Urothelium cell line (cell line): ENCODE measurements at places on chromosomes 6 and 20.
A peak's percentile ranks its signal among the peaks of the same experiment; 100 is the strongest.

- DNase-seq: peak; percentile 1
Observed at GRCh38 chr6:116011520-116011919, 49.2 kb downstream of the FRK start.

DNA sequence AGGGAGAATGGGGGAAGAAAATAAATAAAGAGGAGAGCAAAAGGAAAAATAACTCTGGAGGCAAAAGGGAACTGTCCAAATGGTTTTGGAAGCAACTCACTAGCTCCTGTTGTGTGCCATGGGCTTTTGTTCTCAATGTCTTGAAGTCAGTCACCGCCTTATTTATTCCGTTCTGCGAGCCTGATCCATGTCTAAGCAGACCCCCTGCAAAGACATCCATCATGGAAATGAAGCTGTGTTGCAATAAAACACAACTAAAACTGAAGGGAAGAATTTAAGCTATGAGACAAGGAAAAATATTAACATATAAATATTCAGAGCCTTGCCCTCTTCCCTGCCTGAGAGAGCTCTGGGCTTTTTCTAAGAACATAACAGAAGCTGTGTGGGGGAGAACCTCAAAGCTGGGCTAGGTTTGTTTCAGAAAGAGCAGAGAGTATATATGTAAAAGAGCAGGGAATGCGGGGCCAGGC lies 373.2 kb upstream of the CNR1 start:
- no peak for DNase-seq

- no peak for DNase-seq
Observed at GRCh38 chr6:144753023-144753705, 468.0 kb downstream of the UTRN start.

DNA sequence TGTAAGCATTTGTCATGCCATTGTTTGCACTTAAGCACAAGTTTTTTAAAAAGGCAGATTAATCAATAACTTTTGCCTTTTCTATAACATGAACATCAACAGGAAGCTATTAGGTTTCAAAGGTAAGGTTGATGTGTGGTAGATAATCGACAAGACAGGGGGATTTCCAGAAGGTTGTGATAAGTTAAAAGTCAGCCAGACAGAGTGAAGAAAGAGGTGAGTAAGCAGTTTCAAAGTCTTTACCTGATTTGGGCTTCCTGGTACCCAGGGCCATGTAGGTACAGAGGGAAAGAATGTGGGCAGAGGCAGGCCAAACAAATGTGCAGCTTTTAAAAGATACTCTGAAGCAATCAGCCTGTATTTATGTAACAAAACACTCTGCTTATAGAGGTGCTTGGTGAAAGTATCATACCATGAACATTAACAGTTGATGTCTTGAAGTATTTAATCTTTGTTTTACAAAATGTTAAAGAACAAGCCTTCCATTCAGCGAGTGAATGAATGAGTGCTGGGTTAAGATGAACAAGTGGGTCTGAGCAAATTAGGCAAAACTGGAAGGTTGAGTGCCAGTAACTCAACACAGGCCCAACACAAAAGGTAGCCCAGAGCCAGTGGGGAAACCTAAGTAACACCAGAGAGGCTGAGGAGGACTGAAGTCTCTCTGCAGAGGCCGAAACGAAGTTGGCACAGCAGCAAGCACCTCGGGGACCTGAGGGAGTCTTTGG lies 60.2 kb downstream of the LRRC1 start:
- DNase-seq: no peak

DNA sequence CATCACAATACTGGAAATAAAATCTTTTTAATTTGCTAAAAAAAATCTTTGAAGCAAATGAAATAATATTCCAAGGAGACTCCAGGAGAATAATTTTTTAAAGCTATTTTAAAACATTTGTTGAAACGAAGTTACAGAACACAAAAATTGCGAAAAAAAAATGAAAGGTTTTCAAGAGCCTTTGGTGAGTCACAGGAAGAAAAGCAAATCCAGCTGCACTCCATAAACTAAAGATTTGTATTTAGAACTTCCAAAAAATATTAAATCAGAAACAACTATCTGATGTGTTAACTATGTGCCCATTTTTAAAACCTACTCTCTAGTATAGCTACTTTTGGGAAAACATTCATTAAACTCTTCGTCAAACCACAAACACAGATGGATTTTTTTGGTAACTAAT lies 23.6 kb downstream of the PDSS2 start:
- DNase-seq: no peak

- no peak for DNase-seq
Observed at GRCh38 chr20:38085026-38085425, 51.5 kb downstream of the RPRD1B start.
